ENCODE measurements at places on chromosomes 2 and 18. TPM values are rescaled to one million over a fixed set of nuclear protein-coding genes. Genes with fewer than 3 reads are reported as not detected.

GRCh38 chr18:45384137-45384961 is 230.9 kb upstream of the SLC14A2 start:
- ATAC-seq, result peak; percentile 82

GRCh38 chr2:37636381-37637066 is 34.9 kb downstream of the CDC42EP3 start:
- ATAC-seq, result no peak

DNA sequence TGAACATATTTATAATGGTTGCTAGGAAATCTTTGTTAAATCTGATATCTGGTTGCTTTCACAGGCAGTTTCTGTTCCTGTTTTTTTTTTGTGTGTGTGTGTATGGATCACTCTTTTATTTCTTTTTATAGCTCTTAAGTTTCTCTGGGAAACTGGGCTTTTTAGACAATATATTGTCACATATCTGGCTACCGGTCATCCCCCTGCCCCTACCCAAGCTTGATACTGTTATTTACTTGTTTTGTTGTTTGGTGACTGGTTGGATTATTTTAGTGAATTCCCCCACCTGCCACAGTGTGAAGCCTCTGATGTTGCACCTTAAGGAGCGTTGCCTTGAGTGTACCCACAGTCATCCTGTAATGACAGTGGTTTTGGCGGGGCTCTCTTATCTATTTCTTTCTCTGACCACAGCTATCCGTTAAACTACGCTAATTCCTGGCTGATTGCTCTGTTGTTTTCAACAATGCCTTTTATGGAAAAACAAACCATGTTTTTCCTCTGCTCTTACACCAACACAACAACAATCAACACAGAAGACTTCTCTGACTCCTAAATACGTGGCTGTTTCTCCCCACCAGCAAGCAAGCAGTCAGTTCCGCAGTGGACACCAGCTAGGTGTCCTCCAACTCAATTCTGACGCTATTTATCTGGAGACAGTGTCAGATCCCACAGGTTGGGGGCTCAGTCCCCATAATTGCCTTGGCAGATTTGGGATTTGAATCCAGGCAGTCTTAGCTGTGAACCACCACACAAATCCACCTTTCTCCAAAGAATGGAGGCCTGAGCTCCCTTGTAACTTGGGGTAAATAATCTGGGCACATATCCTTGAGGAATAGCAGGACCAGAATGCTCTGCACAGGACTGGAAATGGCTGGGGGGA is 10.9 kb downstream of the GNLY start:
- ATAC-seq, result no peak

DNA sequence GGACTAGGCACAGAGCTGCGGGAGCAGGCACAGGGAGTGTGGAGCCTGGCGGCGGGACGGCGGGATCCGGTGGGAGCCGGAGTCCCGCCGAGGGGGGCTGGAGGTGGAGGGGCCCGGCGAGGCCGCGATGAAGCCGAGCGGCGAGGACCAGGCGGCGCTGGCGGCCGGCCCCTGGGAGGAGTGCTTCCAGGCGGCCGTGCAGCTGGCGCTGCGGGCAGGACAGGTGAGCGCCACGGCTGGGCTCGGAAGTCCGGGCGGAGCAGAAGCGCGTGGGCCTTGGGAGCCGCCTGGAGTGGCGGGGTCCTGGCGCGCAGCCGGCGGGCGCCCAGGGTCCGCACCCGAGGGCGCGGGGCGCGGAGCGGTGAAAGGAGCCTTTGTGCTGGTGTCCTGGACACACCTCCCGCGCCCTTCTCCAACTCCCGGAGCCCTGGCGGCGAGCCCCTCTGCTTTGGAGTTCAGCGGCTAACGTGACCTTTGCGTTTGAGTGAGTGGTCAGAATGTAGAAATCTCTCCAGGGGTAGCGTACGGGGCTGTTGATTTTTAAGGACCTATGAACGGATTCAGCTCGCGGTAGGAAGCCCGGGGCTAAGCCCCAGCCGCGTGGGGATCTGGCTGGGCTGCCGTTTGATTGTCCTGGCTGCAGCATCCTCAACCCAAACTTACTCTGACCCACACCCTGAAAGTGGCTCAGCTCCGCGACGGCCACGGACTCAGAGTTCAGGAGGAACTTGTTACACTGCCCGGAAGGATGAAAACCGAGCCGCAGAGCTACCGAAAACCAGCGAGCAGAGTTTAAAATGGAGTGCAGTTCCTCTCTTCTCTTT is 448 bp downstream of the IMPA2 start:
- ATAC-seq, result peak; percentile 12

- peak; percentile 13 for ATAC-seq
Observed at GRCh38 chr2:3180082-3180908, 197.3 kb downstream of the EIPR1 start.

GRCh38 chr18:62396381-62396780 is 71.3 kb downstream of the TNFRSF11A start:
- ATAC-seq, result no peak

GRCh38 chr2:41498781-41499180 is 549.0 kb upstream of the PKDCC start:
- no peak for ATAC-seq

DNA sequence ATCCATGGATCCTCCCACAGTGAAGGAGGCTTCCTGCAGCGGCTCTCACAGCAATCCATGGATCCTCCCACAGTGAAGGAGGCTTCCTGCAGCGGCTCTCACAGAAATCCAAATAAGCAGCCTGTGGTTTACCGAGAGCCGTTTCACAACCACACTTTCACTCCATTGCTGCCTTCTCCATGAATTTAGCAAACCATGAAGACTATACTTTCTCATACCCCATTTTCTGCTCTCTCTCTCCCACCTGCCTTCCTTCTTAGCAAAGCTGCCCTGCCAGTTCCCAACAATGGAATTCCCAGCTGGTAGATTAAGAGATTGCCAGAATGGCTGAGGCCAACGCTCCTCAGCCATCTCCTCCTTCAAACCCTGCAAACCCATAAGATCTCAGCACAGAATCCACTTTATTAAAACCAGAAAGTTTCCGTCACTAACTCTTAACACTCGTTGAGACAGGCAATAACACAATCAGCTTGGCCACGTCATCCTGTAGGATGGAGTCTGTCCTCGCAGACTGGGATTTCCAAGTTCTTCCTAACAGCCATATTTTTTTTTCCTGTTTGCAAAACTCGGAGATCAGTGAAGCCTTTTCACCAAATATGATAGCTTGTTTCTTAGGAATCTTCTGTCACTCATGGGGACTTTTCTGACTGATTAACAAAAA is 162.2 kb downstream of the PXDN start:
- no peak for ATAC-seq

GRCh38 chr2:202158796-202159195 is 79.6 kb downstream of the SUMO1 start:
- no peak for ATAC-seq

Gene CIB4
- total RNA-seq, result not detected

Gene M1AP
- total RNA-seq, result 1.6 TPM

All from esophagus mucosa (tissue), 1 donor.